ENCODE measurements at places on chromosomes 5 and 9. TPM values are rescaled to one million over a fixed set of nuclear protein-coding genes. Genes with fewer than 3 reads are reported as not detected.

Gene TLX3
- total RNA-seq, result not detected

Gene ANKRD18B
- 35.6 TPM for total RNA-seq

Gene GDNF
- total RNA-seq, result 1.2 TPM

Gene FST
- 12.9 TPM for total RNA-seq

Gene CSF1R
- total RNA-seq, result 0.89 TPM

Gene CTXN3
- not detected for total RNA-seq

Gene TAF11L8
- not detected for total RNA-seq

Gene DMRTA1
- 1.1 TPM for total RNA-seq

Gene RMRP
- 680 TPM for total RNA-seq

Gene TTC16
- 0.05 TPM for total RNA-seq

Gene CEL
- total RNA-seq, result 0.46 TPM

Gene TMEM203
- total RNA-seq, result 32.8 TPM

Gene CEP72
- total RNA-seq, result 1.8 TPM

Gene NEURL1B
- 4.4 TPM for total RNA-seq

Gene GABRP
- not detected for total RNA-seq

Gene TMEM250
- 52.3 TPM for total RNA-seq

Gene PCDHGA2
- total RNA-seq, result 3.5 TPM

Gene THBS4
- 0.30 TPM for total RNA-seq

Gene CCL28
- total RNA-seq, result 1.5 TPM

Gene NOXA1
- total RNA-seq, result 0.18 TPM

Gene SPATA31A3
- not detected for total RNA-seq

Gene DDX4
- not detected for total RNA-seq

Gene SURF4
- 608 TPM for total RNA-seq

Gene MEIKIN
- not detected for total RNA-seq

Gene FCN1
- total RNA-seq, result not detected

Gene MSX2
- 1.5 TPM for total RNA-seq

Gene C9orf153
- total RNA-seq, result 1.1 TPM

Gene FOXD4
- under 0.01 TPM for total RNA-seq

Gene RGS7BP
- total RNA-seq, result 0.18 TPM

Gene TNPO1
- total RNA-seq, result 479 TPM

Gene CLIC3
- 3.3 TPM for total RNA-seq

Gene FCN2
- total RNA-seq, result not detected

Gene HTR1A
- not detected for total RNA-seq

Gene GBA2
- total RNA-seq, result 31.0 TPM

Gene SPATA31E1
- not detected for total RNA-seq

Gene NDST1
- total RNA-seq, result 79.0 TPM

Gene TRPM6
- total RNA-seq, result not detected

Gene DNAH5
- total RNA-seq, result 1.1 TPM

Gene KCNMB1
- total RNA-seq, result 0.05 TPM

Gene PPP1R2B
- total RNA-seq, result 0.05 TPM

Gene ST8SIA4
- 20.9 TPM for total RNA-seq

Gene DMRT2
- 1.7 TPM for total RNA-seq

Gene FAM169A
- total RNA-seq, result 0.74 TPM

Gene ARHGEF37
- total RNA-seq, result 0.30 TPM

Gene SPARC
- total RNA-seq, result 3,745 TPM

Gene PLCXD3
- total RNA-seq, result under 0.01 TPM

Gene PHF24
- total RNA-seq, result 0.30 TPM

Gene CDH9
- 0.59 TPM for total RNA-seq

Gene SEMA5A
- total RNA-seq, result 19.3 TPM

Data from smooth muscle cell of the umbilical artery (primary cell).